Activated T-helper 1 cell treated with anti-CD3 and anti-CD28 coated beads, Interleukin-12 subunit alpha, Interleukin-12 subunit beta, Interleukin-2, Interleukin-4 antibody, amounts not matched to agents 30 ng/mL and 10 ng/mL and 1 ng/mL, durations not matched to agents 14 hours and 24 hours and 36 hours (primary cell): ENCODE measurements at places on chromosomes 5 and 9.

DNA sequence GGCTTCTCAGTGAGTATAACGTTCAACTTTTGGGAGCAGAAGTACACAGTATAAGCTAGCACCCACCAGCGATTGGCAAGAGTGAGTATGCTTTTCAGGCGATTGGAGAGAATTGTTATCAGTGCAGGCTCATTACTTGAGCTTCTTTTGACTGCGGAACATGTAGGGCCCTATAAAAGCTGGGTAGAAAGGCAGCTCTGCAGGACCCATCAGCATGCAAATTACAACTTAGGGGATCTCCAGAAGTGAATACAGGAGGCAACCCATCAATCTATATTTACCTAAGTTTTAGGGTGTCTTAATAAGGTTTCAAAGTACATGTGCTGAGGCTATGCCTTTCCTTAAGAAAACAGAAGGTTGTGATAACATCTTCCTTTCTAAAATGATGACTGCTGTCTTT is 225.0 kb downstream of the MLLT3 start:
- no peak for DNase-seq
- H3K27ac ChIP-seq, result no peak overlapping the region
- peaks cover 65% of the 10 kb centered on the region for H3K4me1 ChIP-seq
- peaks cover 40% of the 10 kb centered on the region for H3K36me3 ChIP-seq
- no peak overlapping the region for H3K4me3 ChIP-seq

DNA sequence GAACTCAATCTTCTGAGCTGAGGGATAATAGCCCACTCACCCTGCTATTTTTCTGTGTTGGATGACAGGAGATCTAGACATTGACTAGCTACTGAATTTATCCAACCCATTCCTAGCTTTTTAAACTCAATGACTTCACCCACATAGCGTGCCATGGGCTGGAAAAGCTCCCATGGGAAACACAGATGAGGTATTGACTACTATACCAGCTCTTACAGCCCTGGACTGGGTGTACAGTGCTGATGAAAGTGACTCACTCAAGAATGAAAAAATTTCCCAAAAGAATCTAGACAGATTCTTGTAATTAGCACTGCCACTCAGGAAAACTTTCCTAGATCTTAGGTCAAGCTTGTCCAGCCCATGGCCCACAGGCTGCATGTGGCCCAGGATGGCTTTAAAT is 72.7 kb upstream of the NREP start:
- no peak overlapping the region for H3K4me3 ChIP-seq
- H3K27ac ChIP-seq, result no peak overlapping the region
- H3K36me3 ChIP-seq, result no peaks in the 10 kb centered on the region
- no peak for DNase-seq

DNA sequence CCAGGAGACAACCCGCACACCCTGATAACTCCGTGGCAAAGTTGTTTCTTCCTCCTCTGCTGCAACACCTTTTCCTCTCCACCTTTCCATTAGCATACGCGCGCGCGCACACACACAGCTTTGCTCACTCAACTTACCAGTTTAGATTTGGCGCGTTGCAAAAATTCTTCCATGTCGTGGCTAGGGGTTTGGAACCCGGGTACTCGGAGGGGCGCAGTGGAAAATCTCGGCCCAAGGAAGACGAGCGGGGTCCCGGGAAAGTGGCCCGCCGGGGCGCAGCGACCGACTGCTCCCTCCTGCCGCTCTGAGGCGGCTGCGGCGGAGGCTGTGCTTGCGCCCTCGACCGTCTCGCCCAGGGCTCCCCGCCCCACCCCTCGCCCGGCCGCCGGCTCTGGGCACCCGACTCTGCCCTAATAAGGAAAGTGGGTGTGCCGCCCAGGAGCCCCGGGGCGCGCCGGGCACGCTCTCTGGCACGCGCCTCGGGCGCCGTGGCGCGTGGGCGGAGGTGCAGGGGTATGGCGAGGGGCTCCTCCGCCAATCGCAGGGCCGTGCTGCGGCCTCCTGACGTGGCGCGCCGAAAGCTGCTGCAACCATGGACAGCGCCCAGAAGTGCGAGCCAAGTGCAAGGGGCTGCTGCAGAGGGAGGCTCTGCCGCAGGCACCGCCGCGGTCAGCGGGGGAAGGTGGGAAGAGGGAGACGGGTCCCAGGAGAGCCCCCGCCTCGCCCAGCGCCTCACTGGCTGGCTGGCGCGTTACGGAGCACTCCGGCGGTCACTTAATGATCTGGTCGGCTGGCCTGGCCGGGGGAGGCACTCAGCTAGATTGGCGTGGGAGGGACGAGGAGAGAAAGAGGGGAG is at the start of gene PRUNE2:
TSS of gene PRUNE2 (minus strand) at position 324 of the 856 bp plus-strand sequence. CDS start at position 173, 151 bp downstream.
- DNase-seq, result no peak
- no peaks in the 10 kb centered on the region for H3K4me1 ChIP-seq
- H3K4me3 ChIP-seq, result no peak within 1 kb of the TSS
- H3K27ac ChIP-seq, result no peak within 1 kb of the TSS
- peaks cover 58% of the 10 kb centered on the region for H3K27me3 ChIP-seq
- no peaks in the 10 kb centered on the region for H3K36me3 ChIP-seq

DNA sequence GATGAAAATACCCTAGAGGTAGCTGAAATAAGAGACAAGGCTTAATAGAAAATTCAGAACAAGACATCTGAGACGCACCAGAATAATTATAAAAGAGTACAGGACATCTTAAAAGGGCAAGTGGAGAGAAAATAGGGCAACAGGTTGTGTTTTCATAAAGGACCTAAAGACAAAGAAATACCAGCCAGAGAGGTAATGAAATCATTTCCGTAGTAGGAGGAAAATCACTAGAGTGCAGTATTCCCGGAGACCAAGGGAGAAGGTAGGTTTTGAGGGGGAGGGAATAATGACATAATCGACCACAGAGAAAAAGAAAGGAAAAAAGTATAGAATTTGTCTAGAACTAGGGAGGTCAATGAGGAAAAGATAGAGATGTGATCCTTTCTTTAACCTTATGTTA is 26.2 kb upstream of the CTNNAL1 start:
- H3K36me3 ChIP-seq, result peaks cover 30% of the 10 kb centered on the region
- H3K4me1 ChIP-seq, result no peaks in the 10 kb centered on the region
- H3K4me3 ChIP-seq, result no peak overlapping the region

- DNase-seq, result no peak
- H3K27me3 ChIP-seq, result no peaks in the 10 kb centered on the region
- H3K27ac ChIP-seq, result no peak overlapping the region
- no peaks in the 10 kb centered on the region for H3K4me1 ChIP-seq
- no peaks in the 10 kb centered on the region for H3K36me3 ChIP-seq
Observed at GRCh38 chr5:9335754-9336495, 209.9 kb downstream of the SEMA5A start.

- DNase-seq, result no peak
- no peak overlapping the region for H3K4me3 ChIP-seq
- H3K36me3 ChIP-seq, result peaks cover 23% of the 10 kb centered on the region
- no peak overlapping the region for H3K27ac ChIP-seq
- peaks cover 70% of the 10 kb centered on the region for H3K4me1 ChIP-seq
Observed at GRCh38 chr5:143393524-143393923, 10.0 kb downstream of the NR3C1 start.

GRCh38 chr5:31106278-31106677 is 87.2 kb upstream of the CDH6 start:
- no peaks in the 10 kb centered on the region for H3K27me3 ChIP-seq
- H3K4me1 ChIP-seq, result no peaks in the 10 kb centered on the region
- H3K36me3 ChIP-seq, result no peaks in the 10 kb centered on the region
- no peak overlapping the region for H3K27ac ChIP-seq
- H3K4me3 ChIP-seq, result no peak overlapping the region
- DNase-seq, result no peak
